ENCODE measurements at places on chromosomes 7 and 10.

- no peak for DNase-seq
Observed at GRCh38 chr10:92886334-92886961, 38.1 kb downstream of the EXOC6 start.

DNA sequence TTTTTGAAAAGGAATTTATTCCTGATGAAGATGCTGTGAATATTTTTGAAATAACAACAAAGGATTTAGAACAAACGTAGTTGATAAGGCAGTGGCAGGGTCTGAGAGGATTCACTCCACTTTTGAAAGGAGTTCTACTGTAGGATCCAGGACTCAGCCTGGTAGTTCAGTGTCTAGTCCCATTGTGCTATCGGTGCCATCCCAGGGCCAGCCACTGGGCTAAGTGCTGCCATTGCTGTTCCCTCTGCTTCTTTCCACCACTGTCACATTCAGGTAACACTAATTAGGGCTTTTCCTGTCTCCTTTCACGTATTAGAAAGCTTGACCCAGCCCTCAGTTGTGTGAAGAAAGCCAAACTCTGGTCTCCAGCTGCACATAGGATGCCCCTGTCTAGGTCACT is 177.3 kb downstream of the TEX36 start:
- DNase-seq, result no peak

- DNase-seq, result no peak
Observed at GRCh38 chr10:50544095-50544856, 79.5 kb downstream of the SGMS1 start.

DNA sequence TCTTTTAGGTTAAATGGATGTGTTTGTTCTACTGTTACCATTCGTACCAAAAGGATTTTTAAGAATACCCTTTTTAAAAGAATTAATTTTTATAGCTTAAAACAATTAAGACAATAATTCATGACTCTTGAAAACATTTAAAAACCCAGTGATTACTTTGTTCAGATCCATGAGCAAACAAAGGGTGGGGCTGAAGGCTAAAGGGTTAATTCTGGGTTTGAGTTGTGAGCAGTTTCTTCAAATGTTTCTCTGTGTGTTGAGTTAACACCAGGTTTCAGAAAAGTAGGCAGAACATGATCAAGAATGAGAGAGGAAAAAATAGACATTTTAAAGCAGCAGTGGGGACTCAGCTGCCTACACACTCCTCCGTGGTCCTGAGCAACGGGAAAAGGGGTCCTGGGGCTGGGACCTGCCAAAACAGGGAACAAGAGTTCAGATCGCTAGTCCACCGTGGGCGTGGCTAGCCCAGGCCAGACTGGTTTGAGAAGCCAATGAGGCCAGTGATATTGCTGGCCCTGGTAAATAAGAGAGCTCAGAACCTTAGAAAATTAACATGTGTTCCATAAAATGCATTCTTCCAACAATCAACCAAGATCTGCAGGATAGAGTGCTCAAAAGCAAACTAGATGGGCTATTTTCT is 14.9 kb upstream of the EZH2 start:
- DNase-seq, result no peak

- DNase-seq, result no peak
Observed at GRCh38 chr10:43749940-43750552, 101.4 kb upstream of the ZNF32 start.

- DNase-seq, result no peak
Observed at GRCh38 chr7:92133133-92133736, 1.0 kb downstream of the CYP51A1 start.

GRCh38 chr7:15015545-15016314 is 113.2 kb upstream of the DGKB start:
- peak; percentile 90 for DNase-seq

DNA sequence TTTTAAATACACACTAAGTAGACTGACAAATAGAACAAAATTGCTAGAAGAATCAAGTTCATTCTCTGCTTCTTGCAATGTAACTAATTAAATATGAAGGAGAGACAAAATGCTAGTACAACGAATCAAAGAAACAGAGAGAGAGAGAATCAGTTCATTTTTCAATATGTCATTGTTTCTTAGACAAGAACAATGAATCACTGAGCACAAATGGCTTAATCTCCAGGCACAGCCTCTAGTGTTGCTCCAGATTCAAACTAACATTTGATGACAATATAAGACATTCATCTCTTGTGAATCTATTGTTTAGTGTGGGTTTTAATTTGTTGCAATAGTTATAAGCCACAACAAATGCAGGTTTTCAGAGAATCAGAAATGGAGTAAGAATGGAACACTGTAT is 357.4 kb upstream of the TMEM229A start:
- no peak for DNase-seq

DNA sequence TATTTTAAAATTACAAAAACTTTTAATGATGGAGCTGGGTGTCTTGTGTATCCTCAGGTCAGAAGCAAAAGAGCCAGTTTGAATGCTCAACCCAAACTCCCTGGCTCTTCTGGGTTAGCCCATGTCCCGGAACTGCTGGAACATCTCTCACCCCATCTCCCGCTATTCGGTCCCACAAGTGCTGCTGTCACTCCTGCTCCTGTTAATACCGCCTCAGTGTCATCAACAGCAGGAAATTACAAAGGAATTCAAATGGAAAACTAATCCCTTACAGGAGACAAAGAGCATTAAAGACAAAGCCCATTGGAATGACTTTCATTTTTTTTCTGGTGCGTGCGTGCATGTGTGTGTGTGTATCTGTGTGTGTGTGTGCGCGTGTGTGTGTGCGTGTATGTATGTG is 112.0 kb upstream of the C7orf33 start:
- no peak for DNase-seq

DNA sequence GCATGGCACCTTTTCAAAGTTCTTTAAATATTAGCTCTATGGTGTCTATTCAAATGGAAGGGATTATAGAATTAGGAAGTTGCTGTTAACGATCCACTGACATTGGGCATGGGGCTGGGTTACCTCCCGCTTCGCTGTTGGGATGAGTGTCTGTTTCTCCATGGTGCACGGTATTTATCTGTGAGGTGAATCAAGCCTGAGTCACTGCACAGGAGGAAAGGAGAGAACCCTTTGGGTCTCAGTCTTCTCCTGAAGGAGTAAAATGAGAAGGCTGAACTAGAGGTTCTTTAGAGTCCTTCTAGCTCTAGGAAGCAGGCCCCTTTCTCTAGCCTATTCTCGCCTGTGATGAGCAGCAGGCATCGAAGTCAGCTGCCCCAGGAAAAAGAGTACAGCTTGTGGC is 7.3 kb downstream of the JCAD start:
- DNase-seq, result no peak

Measured in NCI-H1092 (cell line).